WERI-Rb-1 (cell line): ENCODE measurements at places on chromosomes 12 and 14.

- no peak for DNase-seq
Measured at GRCh38 chr12:1691123-1692007, 495 bp downstream of the ADIPOR2 start.

DNA sequence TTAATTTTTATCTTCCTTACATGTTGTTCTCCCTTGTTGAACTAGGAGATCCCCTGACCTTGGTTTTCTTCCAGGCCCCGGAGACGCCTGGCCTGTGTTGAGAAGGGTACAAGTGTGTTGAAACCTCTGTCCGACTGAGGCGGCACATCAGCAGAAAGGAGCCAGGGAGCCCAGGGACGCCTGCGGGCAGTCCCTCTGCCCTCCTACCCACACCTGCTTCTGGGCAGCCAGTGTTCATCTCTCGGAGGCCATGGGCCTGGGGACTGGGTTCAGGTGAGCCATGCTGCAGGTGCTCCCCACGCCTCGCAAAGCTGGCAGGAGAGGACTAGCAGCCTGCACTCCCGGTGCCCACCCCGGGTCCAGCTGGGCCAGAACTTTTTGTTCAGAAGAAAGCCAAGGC, 39.9 kb upstream of the EIF5 start:
- no peak for DNase-seq

DNA sequence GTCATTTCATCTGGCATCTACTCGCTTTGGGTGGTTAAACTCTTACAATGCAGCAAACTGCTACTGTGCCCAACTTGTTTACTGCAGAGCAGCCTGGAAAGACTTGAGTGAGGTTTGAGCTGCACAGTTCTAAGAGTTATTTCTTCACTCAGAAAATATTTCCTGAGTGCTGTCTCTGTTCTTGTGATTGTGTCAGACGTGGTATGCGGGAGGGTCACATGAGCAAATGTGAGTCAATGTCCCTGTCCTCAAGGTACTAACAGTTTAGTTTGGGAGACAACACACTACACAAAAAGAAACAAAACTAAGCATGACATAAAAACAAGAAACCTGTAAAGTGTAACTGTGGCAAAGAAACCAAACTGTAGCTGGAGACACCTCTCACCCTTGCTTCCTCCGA, 32.4 kb downstream of the FLVCR2 start:
- no peak for DNase-seq

DNA sequence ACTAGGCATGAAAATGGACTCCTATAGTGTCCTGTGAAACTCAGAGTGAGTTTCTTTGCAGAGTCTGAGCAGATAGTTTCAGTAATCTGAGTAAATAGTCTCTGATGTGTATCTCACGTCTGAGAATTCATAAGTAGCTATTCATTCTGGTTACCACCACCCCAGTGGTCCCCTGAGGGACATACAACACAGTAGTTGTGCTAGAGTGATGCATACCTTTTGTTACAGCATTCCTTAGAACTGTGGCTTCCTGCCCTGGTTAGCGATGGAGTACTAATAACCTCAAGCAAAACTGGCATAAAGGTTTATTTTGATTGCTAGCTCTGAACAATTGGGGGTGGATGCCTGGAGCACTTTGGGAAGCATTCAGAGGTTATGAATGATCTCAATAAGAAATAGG, 114.7 kb downstream of the DAAM1 start:
- no peak for DNase-seq

DNA sequence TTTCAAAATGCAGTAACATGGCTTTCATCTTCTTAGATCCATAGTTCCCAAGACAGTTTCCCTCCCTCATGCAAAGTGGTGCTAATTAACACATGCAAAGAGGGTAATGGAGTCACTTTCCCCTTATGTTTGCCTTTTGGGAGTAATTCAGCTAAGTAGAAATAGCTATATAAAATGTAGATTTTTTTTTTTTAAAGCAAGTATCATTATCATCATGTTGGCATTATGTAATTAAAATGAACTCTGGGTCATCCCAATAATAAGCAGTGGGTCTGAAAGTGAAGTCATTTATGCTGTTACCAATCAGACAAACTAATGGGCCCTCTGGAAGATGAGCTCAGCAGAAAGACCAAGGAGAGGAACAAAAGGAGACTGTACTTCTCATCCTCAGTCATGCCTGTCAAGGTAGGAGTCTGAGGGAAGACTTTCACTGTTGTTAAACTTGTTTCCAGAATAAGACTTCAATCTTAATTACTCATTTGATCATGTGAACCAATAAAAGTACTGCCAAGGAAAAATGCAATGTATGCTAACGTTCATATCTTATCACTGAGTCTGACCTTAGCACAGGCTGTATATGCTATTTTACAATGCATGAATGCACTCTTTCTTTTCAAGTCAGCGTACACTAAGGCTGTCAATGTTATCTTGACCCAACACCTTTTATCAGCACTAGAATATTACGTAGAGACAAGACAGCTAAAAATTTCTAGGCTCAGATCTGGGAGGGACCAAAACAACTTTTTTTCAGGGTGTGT, 26.8 kb downstream of the AREL1 start:
- DNase-seq: no peak

DNA sequence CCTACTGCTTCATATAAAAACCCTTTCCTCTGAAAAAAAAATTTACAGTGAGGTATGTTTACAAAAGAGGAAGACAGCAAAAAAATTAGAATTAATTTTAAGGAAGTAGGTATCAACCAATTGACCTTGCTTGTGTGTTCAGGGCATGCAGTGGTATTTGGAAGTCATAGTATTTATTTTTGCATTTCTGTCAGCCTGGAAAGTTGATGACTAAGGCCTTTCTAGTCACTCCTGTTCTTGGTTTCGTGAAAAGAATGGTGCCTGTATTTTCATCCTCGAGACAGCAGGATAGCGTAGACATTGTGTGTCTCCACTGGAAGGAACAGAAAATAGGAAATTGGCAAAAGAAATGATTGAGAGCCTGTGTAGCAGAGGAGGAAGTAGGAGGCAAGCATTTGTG, 24.5 kb downstream of the SLC16A7 start:
- DNase-seq: no peak
